Hematopoietic multipotent progenitor cell treated with erythropoietin and hydrocortisone succinate and interleukin-3 and kit ligand, for 8 days (in vitro differentiated cells): ENCODE measurements at places on chromosomes 3 and 15.
A peak's percentile ranks its signal among the peaks of the same experiment; 100 is the strongest.

DNA sequence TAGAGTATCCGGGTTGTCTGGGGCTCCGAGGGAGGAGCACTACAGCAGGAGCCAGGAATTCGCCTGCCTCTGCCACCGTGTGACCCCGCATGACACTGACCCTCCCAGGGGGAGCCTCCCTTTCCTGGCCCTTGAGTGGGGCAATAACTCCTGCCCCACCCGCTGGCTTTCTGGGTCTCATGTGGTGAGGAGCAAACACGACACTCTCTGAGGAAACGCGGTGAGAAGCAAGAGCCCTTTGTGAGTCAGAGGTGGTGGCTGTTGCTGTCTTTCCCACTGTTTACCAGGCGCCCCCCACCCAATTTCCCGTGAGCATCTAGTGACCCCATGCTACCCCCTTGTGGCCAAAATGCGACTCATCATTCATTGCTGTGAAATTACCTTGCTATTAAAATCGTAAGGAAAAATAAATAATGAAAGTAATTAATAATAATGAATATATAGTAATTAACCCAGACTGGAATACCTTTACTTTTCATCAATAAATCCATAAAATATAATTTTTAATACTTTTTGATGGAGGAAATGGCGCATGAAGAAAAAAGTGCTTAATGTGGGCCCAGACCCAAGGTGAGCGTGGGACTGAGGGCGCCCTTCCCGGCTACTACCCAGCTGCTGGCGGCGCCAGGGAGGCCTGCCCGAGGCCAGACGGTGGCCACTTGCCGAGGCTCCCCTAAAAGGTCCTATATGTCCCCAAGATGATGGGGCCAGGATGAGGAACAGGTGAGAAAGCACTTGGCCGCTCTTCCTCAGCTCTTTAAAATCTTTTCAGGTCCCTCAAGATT is 29.3 kb downstream of the CCNL1 start:
- peak; percentile 26 for DNase-seq

- DNase-seq: peak; percentile 75
Observed at GRCh38 chr3:12662593-12663400, 1.1 kb downstream of the RAF1 start.

- DNase-seq: no peak
Observed at GRCh38 chr3:151351648-151352047, 22.3 kb upstream of the P2RY13 start.

- no peak for DNase-seq
Observed at GRCh38 chr3:18217507-18218174, 207.5 kb downstream of the SATB1 start.

GRCh38 chr3:161051856-161052255 is 53.3 kb downstream of the B3GALNT1 start:
- DNase-seq: no peak

- peak; percentile 62 for DNase-seq
Observed at GRCh38 chr3:123081718-123082369, 15.0 kb downstream of the PDIA5 start.
